ENCODE measurements at places on chromosomes 3 and 15.

GRCh38 chr15:96126859-96127258 is 203.6 kb upstream of the NR2F2 start:
- DNase-seq = no peak

DNA sequence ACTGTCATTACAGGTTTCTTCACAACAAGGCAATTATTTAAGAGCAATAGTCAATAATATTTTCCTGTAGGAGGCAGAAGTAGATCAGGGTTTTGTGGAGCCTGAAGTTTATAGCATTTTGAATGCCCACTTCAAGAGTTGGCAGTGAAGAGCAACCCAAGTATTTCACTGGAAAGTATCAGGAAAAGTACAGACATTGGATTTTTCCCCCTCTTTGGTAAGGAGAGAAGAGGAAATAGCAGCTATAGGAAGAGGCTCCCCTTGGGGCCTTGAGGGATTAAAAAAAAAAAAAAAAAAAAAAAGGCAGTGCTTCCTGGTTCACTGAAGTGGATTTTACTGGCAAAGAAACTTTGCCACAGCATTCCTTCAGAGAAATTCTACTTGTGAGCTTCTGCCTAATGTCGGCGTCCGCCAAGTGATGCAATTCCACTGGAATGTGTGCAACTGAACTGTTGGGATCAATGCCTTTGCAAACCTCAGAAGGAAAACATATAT is 5.7 kb upstream of the CNTN6 start:
- DNase-seq = peak; percentile 19

DNA sequence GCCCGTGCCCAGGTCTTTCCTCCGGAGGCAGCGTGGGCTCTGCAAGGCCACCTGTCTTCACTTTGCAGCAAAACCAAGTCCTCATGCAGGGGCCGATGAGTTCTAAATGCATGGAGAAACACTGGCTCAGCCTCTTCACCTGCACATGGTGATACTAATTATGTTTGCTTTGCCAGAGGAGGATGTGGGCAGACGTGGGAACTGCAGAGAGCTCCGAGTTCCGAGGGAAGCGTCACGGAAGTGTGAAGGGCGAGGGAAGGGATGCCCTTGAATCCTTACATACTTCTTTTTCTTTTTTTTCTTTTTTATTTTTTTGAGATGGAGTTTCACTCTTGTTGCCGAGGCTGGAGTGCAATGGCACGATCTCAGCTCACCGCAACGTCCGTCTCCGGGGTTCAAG is 74.8 kb downstream of the GABRG3 start:
- no peak for DNase-seq

DNA sequence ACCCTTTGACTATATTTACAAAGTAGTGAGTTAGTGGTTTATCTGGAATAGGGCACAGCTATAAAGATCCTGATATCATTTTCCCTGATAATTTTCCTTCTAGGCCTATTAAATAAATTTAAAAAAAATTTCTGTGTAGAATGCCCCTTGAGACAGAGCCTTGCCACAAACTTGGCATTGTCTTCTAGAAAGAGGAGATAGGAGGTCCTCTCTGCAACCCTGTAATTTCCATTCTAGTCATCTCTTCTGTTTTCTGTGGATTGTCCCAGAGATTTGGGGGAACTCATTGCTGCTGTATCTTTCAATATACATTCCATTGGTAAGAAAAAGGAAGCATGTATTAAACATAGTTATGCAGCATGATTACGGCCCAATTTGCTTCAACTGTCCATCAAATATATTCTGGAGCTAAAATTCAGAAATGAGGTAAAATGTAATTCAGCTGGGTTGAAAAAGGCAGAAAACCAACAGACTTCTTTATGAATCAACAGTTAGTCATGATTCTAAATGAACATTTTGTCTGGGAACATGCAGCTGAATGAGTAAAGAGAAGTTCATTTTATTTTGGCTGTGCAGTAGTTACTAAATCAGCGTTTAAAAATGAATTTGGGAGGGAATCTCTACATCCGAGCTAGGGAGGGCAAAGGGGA is 401.1 kb downstream of the NAALADL2 start:
- no peak for DNase-seq

GRCh38 chr3:188006726-188007393 is 147.1 kb upstream of the LPP start:
- DNase-seq = no peak

DNA sequence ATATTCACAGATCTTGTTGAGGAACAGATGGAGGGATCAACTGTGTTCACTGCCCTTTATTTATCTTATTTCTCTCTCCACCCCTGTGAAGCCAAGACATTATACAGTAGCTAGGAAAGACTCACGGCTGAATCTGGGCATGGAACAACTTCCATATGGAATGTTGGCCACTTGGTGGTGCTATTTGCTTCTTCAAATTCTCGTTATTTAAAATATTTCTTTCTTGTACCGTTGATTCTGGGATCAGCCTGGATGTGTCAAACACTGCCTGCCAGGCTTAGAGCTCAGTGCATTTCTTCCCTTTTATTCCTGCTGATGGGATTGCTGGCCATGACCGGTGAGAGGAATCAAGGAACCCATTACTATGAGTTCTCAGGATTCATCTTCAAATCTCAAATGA is 17.5 kb upstream of the GASK1A start:
- DNase-seq = peak; percentile 33

DNA sequence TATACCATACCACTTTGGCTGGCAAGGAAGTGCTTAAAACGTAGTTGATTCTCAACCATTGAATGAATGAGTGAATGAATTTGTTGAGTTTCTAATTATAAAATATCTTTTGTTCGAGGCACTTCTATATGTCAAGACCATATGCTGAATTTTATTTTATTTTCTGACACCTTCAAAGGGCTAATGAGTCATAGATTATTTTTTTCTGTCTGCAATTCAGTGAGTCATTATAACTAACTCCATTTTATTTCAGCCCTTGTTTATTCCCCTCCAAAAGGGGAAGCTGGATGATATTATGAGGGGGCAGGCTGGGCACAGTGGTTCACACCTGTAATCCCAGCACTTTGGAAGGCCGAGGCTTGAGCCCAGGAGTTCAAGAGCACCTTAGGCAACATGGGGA is 142.4 kb downstream of the P2RY1 start:
- no peak for DNase-seq

GRCh38 chr15:38705436-38706219 is 141.0 kb upstream of the RASGRP1 start:
- DNase-seq = no peak

- DNase-seq = peak; percentile 66
Observed at GRCh38 chr15:28123408-28124023, 24.4 kb upstream of the OCA2 start.

DNA sequence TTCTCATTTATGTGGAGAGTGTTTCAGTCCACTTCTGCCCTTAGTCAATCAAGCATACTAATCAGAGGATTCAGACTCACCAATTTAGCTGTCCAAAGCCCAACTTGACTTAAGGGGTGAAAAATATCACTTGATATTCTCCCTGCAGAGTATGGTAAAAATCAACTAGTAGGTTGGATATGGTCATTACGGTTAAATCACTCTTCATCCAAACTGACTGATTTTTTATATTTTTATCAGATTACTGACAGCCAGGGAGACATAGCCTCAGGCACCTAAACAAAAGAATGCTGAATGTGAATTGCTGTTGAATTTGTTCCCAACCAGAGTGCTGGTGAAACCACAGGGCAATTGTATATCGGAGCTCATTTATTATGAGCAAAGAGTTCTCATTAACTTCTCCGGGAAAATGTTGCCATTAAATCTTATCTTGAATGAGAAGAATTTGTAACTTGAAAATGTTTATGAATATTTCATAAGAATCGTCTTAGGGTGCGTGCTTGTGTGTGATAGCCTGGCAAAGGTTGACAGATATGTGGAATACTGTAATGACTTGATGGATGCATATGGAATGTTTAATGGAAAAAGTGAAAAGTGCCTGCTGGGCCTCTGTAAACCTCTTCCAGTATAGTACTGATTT is 411.2 kb downstream of the NAALADL2 start:
- DNase-seq = no peak

GRCh38 chr15:78564743-78565096 is 600 bp upstream of the CHRNA5 start:
- no peak for DNase-seq

GRCh38 chr3:141793476-141794260 is 30.5 kb downstream of the GRK7 start:
- DNase-seq = no peak

DNA sequence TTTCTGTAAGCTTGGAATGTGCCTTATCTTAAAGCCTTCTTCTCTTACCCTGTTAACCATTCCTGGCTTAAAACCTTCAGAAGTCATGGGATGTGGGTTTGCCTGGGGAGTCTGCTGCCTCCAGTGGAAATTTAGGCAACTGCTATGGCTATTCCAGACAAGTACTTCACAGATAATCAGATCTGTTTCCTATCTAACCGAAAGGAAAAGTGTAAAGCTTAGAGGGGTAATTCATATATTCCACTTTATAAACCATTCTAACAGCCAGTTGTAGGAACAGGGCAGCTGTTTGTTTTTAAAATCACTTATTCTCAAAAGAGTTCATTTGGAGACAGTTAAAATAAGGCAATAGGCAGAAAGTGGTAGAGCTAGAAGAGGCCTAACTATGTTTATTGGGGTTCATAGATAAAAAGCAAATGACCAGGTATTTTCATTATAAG is 219.9 kb downstream of the TCF12 start:
- peak; percentile 9 for DNase-seq

DNA sequence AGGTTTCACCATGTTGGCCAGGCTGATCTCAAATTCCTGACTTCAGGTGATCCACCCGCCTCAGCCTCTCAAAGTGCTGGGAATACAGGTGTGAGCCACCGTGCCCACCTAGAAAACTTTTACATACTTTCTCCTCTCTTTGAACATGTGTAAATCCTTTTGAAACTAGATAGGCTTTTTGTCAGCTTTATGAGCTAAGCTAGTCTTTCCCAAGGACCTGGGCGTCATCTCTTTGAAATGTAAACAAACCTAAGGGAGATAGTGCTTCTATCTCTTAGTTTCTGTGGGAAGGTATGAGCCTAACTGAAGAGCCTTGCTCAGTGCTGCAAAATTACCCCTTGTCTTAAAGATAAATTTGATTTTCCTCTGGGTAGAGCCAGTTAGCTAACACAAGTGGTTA is 4.8 kb downstream of the CX3CR1 start:
- DNase-seq = no peak

DNA sequence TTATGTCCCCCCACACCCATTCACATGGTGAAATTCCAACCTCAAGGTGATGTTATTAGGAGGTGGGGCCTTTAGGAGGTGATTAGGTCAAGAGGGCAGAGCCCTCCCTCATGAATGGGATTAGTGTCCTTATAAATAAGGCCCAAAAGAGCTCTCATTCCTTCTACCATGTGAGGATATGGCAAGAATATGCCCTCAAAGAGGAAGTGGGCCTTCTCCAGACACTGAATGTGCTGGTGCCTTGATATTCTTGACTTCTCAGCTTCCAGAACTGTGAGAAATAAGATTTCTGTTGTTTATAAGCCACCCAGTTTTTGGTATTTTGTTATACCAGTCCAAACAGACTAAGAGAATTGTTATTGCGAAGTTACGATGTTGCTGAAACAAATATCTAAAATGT is 94.4 kb downstream of the ANKRD28 start:
- DNase-seq = no peak

DNA sequence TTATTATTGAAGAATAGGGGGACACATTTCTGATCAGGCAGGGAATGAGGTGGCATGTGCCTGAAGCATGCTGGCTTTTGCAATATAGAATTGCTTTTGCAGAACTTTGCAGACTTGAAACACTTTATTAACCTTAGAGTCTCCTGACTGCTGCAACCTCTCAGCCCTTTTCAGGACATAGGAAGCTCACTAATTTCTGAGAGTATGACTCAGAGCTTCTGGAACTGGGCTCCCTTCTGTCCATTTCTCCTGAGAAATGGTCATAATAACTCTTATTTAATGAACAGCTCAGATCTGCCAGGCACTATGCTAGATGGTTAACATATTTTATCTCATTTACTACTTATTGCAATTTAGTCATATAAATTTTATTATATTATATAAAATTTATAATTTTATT is 38.6 kb upstream of the DGKG start:
- DNase-seq = no peak

DNA sequence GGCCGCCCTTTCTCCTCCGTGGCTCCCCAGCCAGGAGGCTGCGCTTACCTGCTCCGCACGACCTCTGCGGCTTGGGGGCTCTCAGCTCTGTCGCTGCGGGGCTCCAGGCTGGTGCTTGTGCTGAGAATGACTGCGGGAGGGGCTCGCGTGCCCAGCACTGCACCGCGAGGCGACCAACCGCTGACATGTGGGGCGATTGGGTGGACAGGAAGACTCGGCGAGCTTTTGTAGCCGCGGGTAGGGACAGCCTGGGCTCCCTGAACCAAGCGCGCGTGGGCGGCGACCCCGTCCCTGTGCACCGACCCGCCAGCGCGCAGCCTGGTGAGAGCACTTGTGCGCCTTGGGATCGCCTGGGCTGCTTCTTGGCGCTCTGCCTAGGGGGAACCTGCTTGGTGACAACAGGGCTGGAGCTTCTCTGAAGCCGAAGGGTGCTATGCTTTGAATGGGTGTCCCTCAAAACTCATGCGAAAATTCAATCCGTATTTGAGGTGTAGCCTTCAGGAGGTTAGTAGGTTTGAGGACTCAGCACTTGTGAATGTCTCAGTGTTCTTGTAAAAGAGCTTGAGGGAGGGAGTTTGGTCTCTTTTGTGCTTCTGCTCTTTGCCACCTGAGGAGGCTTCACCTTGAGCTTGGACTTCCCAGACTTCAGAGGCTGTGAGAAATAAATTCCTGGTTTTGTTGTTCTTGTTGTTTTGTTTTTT is 50.4 kb downstream of the IL12A start:
- no peak for DNase-seq

- DNase-seq = no peak
Observed at GRCh38 chr3:34381243-34381642, 582.8 kb downstream of the PDCD6IP start.

DNA sequence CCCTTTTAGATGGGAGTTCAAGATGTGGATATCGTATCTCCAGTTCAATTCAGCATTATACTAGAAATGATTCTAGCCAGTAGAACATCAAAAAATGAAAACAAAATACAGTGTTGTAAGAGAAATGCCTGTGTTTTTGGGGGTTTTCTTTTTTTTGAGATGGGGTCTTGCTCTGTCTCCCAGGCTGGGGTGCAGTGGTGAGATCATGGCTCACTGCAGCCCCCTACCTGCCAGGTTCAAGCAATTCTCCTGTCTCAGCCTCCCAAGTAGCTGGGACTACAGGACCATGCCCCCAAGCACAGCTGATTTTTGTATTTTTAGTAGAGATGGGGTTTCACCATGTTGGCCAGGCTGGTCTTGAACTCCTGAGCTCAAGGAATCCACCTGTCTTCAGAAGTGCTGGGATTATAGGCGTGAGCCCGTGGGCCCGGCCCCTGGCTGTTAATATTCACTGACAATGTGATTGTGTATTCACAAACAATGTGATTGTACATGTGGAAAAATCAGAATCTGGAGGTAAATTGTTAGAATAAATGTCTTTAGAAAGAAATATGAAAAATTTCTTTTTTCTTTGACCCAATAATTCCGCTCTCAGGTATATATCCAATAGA is 59.0 kb downstream of the ARIH1 start:
- no peak for DNase-seq
